SK-N-DZ (cell line): ENCODE measurements at places on chromosomes 1 and 21.

- no peak for DNase-seq
Measured at GRCh38 chr1:28848416-28848815, 36.4 kb downstream of the OPRD1 start.

GRCh38 chr1:117556341-117556740 is 49.5 kb upstream of the TENT5C start:
- no peak for DNase-seq

DNA sequence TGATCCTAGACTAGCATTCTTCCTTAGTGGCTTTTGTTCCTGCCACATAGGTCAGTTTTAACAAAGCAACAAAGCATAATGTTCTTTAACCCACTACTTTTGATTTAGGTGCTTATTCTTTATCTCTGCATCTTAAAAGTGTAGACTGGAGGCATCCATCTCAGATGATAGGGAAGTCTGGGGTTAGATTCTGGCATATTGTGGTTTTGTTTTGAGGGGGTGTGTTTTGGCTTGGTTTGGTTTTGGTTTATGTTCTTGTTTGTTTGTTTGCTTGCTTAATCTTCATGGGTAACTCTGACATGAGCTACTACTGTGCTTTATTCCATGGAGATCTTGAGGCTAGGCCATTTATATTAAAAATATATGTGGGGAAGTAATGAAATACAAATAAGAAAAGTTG is 40.3 kb upstream of the MYOCOS start:
- no peak for DNase-seq

DNA sequence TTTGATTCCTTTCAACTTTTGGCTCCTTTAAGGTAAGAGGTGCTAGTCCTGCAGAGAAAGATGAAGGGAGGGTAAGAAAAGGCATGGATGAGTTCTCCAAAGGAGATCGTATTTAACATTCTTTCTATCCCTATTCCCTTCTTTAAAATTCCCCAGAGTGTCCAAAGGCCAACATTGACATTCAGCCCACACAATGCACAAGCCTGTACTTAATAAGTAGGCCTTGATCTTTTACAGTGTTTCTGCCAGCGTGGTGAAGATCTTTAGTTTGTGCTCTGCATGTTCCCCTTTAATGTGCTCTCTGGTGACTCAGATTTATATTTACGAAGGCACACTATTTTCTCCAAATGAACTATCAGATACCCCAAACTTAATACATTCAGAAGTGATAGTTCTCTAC is 582.5 kb upstream of the RGS18 start:
- DNase-seq: no peak

DNA sequence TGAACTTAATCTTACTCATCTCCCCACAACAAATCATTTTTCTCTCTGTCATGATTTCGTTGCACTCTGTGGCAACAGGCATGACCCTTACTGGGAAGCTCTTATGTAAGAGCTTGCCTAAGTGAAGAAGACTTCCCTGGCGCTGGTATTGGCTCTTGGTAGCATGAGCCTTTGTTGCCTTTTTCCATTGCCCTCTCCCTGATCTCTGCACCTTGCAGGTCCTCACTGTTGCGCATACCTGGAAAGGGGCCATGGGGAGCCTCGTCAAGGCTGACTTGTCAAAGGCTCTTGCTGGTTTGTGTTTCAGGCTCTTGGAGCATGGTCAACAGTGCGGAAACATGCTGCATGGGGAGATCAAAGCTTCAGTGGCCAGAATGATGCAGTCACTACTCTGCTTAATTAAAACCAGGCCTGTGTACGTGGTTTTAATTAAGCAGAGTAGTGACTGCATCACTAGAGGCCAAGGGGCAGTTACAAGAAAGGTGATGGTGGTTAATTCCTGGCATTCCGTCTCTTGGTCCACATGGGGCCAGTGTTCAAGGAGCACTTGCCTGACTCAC is 141.3 kb downstream of the SPATA46 start:
- DNase-seq: peak; percentile 21

GRCh38 chr1:170284016-170284415 is 138.3 kb downstream of the NTMT2 start:
- DNase-seq: no peak

- no peak for DNase-seq
Measured at GRCh38 chr1:111921948-111922347, 67.5 kb downstream of the KCND3 start.

DNA sequence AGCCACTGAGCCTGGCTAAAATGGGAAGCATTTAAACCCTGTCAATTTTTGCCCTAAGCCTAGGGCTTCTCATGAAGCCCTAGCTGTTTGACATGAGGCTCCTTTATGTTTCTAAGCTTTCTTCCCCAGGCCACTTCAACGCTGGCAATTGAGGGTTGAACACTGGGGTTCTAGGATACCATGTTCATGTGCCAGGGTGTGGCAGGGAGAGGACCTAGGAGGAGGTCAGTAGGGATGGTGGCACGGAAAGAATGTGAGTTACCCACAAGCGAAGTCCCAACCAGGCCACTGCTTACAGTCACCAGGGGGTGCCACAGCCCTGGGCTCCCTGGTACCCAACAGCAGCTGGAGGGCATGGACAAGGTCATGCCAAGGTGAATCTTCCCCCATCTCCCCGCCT is 90.8 kb upstream of the AJAP1 start:
- no peak for DNase-seq

DNA sequence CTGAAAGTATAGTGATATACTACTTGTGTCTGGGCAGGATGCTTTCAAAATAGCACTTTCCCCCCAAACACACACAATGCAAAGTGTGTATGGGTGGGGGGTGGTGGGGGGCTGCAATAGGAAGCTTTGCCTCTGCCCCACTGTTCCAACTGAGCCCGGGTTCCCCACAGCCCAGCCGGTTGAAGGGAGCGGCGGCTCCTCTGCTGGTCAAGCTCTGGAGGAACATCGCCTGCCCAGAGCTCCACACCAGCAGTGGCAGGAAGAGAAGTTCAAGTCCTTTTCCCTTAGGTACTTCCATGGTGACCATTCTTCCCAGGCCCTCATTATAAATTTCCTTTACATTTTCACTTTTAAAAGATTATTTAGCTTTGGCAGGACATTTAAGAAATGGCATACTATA is 74.9 kb downstream of the CAPZB start:
- no peak for DNase-seq

- DNase-seq: no peak
Measured at GRCh38 chr1:55235722-55236121, 20.6 kb upstream of the USP24 start.

- no peak for DNase-seq
Measured at GRCh38 chr1:87763483-87763882, 434.8 kb downstream of the LMO4 start.

GRCh38 chr1:21620496-21620895 is 48.7 kb downstream of the RAP1GAP start:
- DNase-seq: no peak
